Adrenal gland (tissue), 19 donors: ENCODE measurements at places on chromosomes 5 and 9. TPM values are rescaled to one million over a fixed set of nuclear protein-coding genes. Genes with fewer than 3 reads are reported as not detected.

BHMT gene
- total RNA-seq: 0.23 TPM

SLC6A3 gene
- total RNA-seq: not detected

BRINP1 gene
- 0.38 TPM for total RNA-seq

ARHGEF37 gene
- 4.7 TPM for total RNA-seq

AK1 gene
- total RNA-seq: 113 TPM

CTXN3 gene
- total RNA-seq: not detected

TRMT10B gene
- total RNA-seq: 7.3 TPM

PCDHB14 gene
- total RNA-seq: 3.7 TPM

IL9 gene
- not detected for total RNA-seq

ACOT12 gene
- not detected for total RNA-seq

PCDHA12 gene
- total RNA-seq: 1.9 TPM

MSX2 gene
- total RNA-seq: not detected

CCL21 gene
- 295 TPM for total RNA-seq

PNPLA7 gene
- 5.3 TPM for total RNA-seq

ROPN1L gene
- total RNA-seq: 0.49 TPM

FAM221B gene
- not detected for total RNA-seq

FOXD4L5 gene
- total RNA-seq: not detected

NMUR2 gene
- total RNA-seq: not detected

PCDH1 gene
- 16.8 TPM for total RNA-seq

GPR151 gene
- not detected for total RNA-seq

SPATA31D4 gene
- not detected for total RNA-seq

MYMK gene
- total RNA-seq: not detected

ZDHHC11B gene
- not detected for total RNA-seq
